ENCODE measurements at places on chromosomes 7 and 10.

- no peaks in the 10 kb centered on the region for H3K36me3 ChIP-seq
- H3K27ac ChIP-seq = no peak overlapping the region
Observed at GRCh38 chr7:80929619-80930018, 10.8 kb upstream of the SEMA3C start.

- H3K36me3 ChIP-seq = no peaks in the 10 kb centered on the region
- H3K4me1 ChIP-seq = no peaks in the 10 kb centered on the region
- no peaks in the 10 kb centered on the region for H3K27me3 ChIP-seq
- no peak overlapping the region for H3K4me3 ChIP-seq
- no peak overlapping the region for H3K27ac ChIP-seq
Observed at GRCh38 chr7:116327752-116328151, 117.4 kb downstream of the TES start.

DNA sequence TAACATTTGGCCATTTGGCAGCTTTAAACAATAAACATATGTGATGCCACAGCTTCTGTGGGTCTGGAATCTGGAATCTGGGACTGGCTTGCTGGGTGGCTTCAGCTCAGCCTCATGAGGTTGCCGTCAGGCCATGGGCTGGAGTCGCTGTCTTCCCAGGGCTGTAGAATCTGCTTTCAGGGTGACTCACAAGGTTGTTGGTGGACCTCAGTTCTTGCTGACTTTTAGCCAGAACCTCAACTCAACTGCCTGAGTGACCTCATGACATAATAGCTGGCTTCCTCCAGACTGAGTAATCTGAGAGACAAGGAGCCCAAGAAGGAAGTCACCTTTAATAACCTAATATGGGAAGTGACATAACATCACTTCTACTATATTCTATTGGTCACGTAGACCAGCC is 44.6 kb upstream of the TSPAN13 start:
- no peaks in the 10 kb centered on the region for H3K27me3 ChIP-seq
- no peak overlapping the region for H3K4me3 ChIP-seq
- no peaks in the 10 kb centered on the region for H3K4me1 ChIP-seq
- no peak overlapping the region for H3K27ac ChIP-seq
- no peak for DNase-seq

- no peak overlapping the region for H3K27ac ChIP-seq
- DNase-seq = no peak
- H3K36me3 ChIP-seq = no peaks in the 10 kb centered on the region
- H3K27me3 ChIP-seq = peaks cover 4% of the 10 kb centered on the region
- no peak overlapping the region for H3K4me3 ChIP-seq
Observed at GRCh38 chr10:77485847-77486246, 151.8 kb downstream of the KCNMA1 start.

DNA sequence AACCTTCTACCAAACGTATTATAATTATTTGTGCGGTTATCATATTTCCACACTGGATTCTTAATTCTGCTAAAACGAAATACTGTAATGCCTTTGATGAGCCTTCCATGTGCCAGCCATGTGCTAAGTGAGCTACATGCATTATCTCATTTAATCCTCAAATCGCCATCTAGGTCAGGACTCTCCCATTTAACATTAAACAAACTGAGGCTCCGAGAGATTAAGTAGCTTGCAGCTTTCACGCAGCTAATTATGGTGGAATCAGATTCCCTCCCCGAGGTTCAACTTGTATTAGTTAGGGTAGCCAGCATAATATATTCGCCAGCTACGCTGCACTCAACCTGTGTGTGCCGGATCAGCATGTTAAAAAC is 798 bp upstream of the TSPAN33 start:
- no peak overlapping the region for H3K27ac ChIP-seq
- no peaks in the 10 kb centered on the region for H3K36me3 ChIP-seq
- no peak for DNase-seq
- H3K27me3 ChIP-seq = peaks cover 28% of the 10 kb centered on the region
- H3K4me3 ChIP-seq = no peak overlapping the region
- peaks cover 41% of the 10 kb centered on the region for H3K4me1 ChIP-seq

GRCh38 chr10:27865221-27865635 is 119.6 kb upstream of the MKX start:
- H3K36me3 ChIP-seq = no peaks in the 10 kb centered on the region
- no peak for DNase-seq
- H3K4me3 ChIP-seq = no peak overlapping the region
- no peaks in the 10 kb centered on the region for H3K4me1 ChIP-seq
- H3K27ac ChIP-seq = no peak overlapping the region

DNA sequence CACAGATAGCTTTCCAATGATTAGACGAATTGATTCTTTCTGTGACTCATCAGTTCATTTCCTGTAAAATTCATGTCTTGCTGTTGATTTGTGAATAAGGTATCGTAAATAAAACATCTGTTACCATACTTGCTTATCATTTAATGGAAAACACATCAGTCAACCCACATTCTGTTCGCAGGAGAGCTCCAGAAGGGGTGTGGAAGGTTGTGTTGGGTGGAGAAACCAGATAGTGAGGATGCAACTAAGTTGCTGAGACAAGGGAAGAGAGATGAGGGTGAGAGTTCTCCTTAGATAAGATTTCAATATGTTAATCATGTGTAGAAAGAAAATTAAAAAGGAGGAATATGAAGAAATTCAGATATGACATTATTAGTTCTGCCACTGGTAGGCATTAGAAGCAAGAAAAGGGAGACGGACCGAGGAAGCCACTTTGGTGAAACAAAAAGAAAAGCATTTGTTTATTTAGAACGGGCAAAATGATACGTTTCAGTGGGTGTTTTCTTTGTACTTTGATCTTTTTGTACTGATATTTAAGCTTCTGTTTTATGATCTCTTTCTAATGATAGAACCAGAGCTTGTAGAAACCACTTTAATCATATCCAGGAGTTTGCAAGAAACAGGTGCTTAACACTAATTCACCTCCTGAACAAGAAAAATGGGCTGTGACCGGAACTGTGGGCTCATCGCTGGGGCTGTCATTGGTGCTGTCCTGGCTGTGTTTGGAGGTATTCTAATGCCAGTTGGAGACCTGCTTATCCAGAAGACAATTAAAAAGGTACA is 7.8 kb downstream of the CD36 start:
- DNase-seq = no peak
- H3K27me3 ChIP-seq = no peaks in the 10 kb centered on the region
- H3K36me3 ChIP-seq = no peaks in the 10 kb centered on the region
- H3K4me3 ChIP-seq = no peak overlapping the region
- H3K4me1 ChIP-seq = no peaks in the 10 kb centered on the region

GRCh38 chr10:34539533-34540315 is 275.4 kb downstream of the PARD3 start:
- peaks cover 4% of the 10 kb centered on the region for H3K4me1 ChIP-seq
- peak overlapping the region; percentile 69 for H3K27ac ChIP-seq
- DNase-seq = peak; percentile 86

DNA sequence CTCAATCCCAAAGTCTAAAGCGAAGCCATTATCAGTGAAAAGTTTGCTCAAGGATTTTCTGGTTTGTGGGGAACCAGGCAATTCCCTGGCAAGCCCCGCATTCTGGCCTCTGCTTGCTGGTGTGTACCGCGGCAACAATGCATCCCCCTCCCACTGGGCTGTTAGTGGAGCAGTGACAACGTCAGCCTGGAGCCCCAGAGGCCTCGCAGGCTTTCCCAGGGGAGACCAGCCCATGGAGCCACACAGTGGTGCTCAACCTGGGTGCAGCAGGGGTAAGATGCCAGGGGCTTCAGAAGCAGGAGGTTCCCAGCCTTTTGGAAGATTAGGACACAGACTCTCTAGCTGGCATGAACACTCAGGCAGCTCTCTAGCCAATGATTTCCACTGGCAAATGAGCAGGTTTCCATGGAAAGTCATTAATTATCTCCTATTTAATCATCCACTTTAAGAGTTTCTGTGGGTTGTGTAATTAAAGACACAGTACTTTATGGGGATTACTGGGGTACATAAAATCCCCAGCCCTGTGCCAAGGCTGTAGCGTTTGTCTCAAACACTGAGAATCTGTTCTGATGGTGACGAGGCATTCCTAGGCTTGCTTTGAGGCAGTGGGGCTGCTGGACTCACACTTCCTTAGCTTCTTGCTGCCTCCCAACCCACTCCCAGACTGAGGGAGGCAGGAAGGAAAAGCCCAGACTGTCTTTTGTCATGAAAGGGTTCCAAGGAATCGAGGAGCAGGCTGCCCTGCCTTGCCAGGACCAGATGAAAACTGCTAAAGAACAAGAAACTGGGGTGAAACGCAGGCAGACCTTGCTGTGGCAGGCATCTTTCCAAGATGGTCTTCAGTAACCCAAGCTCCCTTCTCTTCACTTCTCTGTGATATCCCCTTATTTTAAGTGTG is 411.9 kb upstream of the SHH start:
- H3K27ac ChIP-seq = no peak overlapping the region
- H3K27me3 ChIP-seq = peaks cover 3% of the 10 kb centered on the region
- H3K4me1 ChIP-seq = no peaks in the 10 kb centered on the region
- DNase-seq = no peak

DNA sequence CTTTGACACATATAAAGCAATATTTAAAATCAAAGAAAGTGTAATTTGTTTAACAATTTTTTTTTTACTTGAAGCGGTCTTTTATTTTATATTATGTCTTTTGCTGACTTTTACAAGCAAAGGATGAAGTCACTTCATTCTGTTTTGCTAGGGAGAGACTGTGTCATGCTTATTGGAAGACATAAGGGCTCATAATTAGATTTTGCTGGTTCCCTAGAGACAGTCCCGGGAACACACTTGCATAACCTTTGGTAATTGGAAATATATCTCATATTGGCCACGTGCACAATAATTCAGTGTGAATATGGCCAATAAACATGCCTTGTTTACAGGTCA is 448 bp upstream of the NET1 start:
- H3K4me3 ChIP-seq = peak overlapping the region; percentile 65
- DNase-seq = peak; percentile 69
- H3K27me3 ChIP-seq = no peaks in the 10 kb centered on the region
- no peak overlapping the region for H3K27ac ChIP-seq

GRCh38 chr10:71191019-71191418 is 21.4 kb upstream of the UNC5B start:
- no peak overlapping the region for H3K27ac ChIP-seq
- DNase-seq = no peak
- H3K27me3 ChIP-seq = peaks cover 10% of the 10 kb centered on the region
- H3K4me3 ChIP-seq = no peak overlapping the region

- no peaks in the 10 kb centered on the region for H3K36me3 ChIP-seq
- H3K4me1 ChIP-seq = no peaks in the 10 kb centered on the region
- no peak overlapping the region for H3K4me3 ChIP-seq
- DNase-seq = no peak
- no peak overlapping the region for H3K27ac ChIP-seq
- no peaks in the 10 kb centered on the region for H3K27me3 ChIP-seq
Observed at GRCh38 chr7:137015015-137015414, 146.6 kb downstream of the CHRM2 start.

GRCh38 chr10:2731940-2732339 is 335.4 kb upstream of the PFKP start:
- no peak overlapping the region for H3K4me3 ChIP-seq
- no peak overlapping the region for H3K27ac ChIP-seq
- peak; percentile 12 for DNase-seq

DNA sequence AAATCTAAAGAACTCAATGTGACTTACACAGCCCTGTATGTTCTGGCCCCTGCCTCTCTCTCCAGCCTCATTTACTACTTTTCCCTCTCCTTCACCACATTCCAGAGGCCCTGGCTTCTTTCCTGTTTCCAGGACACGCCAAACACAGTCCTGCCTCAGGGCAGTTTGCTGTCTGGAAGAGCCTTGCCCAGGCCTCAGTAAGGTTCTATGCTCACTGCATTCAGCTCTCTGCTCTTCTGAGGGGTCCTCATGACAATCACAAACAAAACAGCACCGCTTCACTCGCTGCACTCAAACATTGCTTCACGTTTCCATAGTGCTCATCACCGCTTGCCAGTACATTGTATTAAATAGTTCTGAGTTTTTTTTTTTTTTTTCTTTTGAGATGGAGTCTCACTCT is 35.1 kb upstream of the GARS1 start:
- peak; percentile 55 for DNase-seq
- peaks cover 18% of the 10 kb centered on the region for H3K36me3 ChIP-seq
- H3K27me3 ChIP-seq = no peaks in the 10 kb centered on the region
- H3K4me1 ChIP-seq = no peaks in the 10 kb centered on the region
- H3K27ac ChIP-seq = no peak overlapping the region
- no peak overlapping the region for H3K4me3 ChIP-seq

GRCh38 chr10:104329735-104330134 is 8.5 kb downstream of the ITPRIP start:
- peaks cover 8% of the 10 kb centered on the region for H3K36me3 ChIP-seq
- DNase-seq = no peak
- no peak overlapping the region for H3K4me3 ChIP-seq
- no peaks in the 10 kb centered on the region for H3K27me3 ChIP-seq

DNA sequence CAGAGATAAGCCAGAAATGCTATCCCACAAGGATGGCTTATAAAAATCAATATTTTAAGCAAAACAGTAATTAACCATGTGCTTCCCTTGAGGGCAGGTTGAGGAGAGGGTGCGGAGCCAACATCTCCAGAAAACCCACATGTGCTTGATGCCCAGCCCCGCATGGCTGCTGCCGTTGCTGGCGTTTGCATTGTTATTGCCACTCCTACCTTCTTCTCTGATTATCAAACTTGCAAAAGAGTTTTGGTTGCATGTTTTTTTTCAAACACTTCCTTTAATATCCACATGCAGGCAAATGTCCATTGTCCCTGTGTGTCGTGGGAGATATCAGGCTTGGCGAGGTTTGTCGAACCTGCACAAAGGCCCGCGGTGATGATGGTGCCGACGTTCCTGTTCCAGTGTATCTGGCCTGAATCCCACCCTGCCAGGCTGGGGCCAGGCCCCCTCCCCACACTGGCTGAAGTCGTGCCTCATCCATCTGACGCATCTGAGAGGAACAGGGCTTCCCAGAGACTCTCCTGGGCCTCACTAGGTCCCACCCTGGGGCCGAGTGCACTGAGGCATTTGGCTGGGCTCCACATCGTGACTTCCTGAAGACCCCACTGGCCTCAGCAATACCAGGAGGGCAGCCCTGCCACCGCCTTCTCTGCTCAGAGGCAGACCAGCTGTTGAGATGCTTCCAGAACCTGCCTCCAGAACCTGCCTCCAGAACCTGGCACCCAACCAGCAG is 40.9 kb downstream of the TCERG1L start:
- DNase-seq = no peak
- no peaks in the 10 kb centered on the region for H3K27me3 ChIP-seq
- no peaks in the 10 kb centered on the region for H3K4me1 ChIP-seq
- H3K4me3 ChIP-seq = no peak overlapping the region
- H3K36me3 ChIP-seq = no peaks in the 10 kb centered on the region
- no peak overlapping the region for H3K27ac ChIP-seq

DNA sequence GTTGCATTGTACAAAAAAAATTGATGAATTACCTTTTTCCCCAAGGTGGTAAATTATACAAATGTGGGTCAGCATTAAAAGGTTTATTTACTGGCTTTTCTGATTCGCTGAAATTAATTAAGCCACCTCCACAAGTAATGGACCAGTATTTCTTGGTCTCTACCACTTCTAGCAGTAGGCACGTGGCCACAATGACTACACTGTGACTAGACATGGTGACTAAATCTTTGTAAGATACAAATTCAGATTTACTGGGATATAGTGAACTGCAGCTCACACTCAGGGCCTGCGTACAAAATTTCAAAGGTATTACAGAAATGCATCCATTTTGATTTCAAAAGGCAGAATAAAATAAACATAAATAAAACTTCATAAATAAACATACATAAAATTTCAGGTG is 10.9 kb downstream of the HPSE2 start:
- H3K27ac ChIP-seq = no peak overlapping the region
- H3K4me1 ChIP-seq = no peaks in the 10 kb centered on the region
- H3K36me3 ChIP-seq = no peaks in the 10 kb centered on the region
- H3K4me3 ChIP-seq = no peak overlapping the region
- no peak for DNase-seq
- H3K27me3 ChIP-seq = no peaks in the 10 kb centered on the region
